ENCODE measurements at places on chromosomes 1 and 21.

DNA sequence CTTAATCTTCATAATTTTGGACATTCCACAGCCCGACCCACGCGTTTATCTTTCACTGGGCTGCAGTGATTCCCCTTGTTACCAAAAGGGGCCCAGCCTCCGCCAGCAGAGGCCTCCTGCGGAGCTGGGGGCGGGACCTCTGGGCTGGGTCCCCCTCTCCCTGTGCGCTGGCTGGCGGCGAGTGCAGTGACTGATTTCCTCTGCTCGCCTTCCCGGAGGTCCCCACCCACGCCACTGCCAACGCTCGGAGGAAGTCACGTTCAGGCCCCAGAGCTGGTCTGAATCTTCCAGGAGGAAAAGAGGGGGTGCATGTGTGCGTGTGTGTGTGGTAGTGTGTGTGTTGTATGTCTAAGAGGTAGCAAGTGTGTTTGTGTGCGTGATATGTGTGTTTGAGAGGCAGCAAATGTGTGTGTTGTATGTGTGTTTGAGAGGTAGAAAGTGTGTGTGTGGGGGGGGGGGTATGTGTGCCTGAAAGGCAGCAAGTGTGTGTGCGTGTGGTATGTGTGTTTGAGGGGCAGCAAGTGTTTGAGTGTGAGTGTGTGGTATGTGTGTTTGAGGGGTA is 35.0 kb upstream of the JAK1 start:
- peak; percentile 42 for ATAC-seq

DNA sequence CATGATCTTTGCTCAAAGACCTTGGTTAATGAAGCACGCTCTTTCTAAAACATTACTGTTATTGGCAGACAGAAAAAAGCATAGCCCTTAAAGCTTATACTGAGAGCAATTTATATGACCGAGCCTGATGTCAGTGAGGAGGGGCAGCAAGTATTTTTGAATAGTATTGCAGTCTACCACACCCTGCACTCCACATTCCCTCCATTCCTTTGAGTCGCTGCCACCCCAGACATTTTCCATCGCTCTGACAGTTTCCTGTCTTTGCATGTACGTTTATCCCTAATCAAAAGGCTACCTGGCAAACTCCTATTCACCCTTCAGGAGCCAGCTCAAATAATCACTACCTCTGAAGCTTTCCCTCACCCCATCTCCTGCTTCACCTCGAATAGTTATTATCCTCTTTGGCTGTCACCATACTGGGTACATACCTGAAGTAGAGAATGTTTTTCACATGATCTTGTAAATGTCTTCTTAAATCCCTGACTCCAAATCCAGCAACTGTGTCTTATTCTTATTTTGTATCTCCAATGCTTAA is 5.5 kb upstream of the JUN start:
- no peak for ATAC-seq

GRCh38 chr1:174761335-174761734 is 238.4 kb upstream of the CACYBP start:
- no peak for ATAC-seq

- ATAC-seq = no peak
These were observed 12.0 kb downstream of the TRPM2 start for GRCh38 chr21:44365251-44365966.

- ATAC-seq = no peak
These were observed 47.2 kb upstream of the ZBTB40 start for GRCh38 chr1:22404486-22404885.

DNA sequence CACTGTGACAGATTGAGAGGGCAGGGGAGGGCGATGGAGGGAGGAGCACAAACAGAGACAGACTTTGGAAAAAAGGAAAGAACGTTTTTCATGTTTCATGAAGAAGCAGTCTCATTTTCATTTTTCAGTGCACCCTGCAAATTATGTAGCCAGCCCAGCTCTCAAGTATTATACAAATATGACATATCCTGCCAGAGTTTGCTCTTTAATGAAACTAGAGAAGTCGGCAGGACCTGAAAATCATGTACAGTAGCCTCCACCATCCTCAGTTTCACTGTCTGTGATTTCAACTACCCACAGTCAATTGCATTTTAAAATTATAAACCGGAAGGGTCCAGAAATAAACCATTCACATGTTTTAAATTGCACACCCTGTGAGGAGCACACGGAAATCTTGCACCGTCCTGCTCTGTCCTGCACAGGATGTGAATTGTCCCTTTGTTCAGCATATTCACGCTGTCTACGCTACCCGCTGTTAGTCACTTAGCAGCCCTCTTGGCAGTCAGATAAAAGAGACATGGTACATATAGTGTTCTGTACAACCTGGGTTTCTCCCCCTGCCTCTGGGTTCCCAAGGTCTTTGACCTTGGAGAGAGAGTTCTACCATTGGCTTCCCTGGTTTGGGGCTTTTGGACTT is 13.6 kb upstream of the ADARB1 start:
- ATAC-seq = no peak

GRCh38 chr1:150543500-150544143 is 5.6 kb upstream of the ADAMTSL4 start:
- ATAC-seq = no peak

DNA sequence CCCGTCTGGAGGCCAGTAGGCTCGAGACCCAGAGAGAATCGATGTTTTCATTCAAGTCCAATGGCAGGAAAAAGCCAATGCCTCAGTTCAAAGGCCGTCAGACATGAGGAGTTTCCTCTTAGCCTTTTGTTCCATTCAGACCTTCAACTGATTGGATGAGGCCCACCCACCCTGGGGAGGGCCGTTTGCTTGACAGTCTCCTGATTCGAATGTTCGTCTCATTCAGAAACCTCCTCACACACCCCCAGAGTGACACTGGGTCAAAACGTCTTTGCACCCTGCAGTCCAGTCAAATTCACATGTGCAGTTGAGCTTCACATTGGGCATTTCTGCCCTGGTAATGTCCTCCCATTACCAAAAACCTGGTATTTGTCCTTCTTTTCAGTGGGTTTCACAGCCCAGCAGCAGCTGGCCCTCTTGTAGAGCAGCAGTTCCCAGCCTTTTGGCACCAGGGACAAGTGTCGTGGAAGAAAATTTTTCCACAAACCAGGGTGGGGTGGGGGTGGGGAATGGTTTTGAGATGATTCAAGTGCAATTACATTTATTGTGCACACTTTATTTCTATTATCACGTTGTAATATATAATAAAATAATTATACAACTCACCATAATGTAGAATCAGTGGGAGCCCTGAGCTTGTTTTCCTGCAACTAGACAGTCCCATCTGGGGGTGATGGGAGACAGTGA is 40.1 kb downstream of the RSPH1 start:
- ATAC-seq = no peak

GRCh38 chr1:3821447-3821846 is 25.1 kb upstream of the LRRC47 start:
- peak; percentile 80 for ATAC-seq

DNA sequence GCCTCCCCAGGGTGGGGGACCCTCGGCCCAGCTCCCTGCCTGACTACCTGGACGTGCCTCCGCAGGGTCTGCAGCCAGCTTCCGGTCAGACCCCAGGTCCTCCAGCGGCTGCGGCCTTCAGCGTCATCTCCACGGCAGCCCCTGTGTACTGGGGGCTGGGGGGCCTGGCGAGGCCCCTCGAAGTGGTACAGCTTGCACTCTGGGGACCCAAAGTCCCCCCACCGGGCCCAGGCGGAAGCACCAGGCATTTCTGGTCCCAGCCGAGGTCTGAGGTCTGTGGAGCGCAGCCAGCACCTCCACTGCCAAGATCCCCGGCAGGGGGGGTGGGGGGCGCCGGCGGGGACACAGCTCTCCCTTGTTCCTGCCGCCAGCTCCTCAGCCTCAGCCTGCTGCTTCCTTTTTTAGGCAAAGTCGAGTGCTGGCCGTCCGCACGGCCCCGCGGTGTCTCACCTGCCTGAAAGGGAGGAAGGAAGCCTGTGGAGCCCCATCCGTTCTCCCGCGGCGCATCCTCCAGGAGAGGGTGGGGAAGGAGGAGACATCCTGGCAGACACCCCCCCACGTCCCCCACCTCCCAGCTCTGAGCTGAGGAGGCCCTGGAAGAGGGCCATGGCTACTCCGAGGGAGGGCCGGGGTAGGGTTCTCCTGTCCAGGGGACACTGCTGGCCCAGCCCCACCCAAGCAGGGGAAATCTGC is 1.2 kb upstream of the VWA1 start:
- ATAC-seq = no peak

- ATAC-seq = peak; percentile 77
These were observed 7.6 kb upstream of the NPL start for GRCh38 chr1:182781841-182782586.

GRCh38 chr1:178724376-178724727 is 692 bp upstream of the RALGPS2 start:
- ATAC-seq = no peak

GRCh38 chr1:218384581-218384993 is 39.5 kb downstream of the TGFB2 start:
- ATAC-seq = peak; percentile 99

- no peak for ATAC-seq
These were observed 569.6 kb downstream of the SMYD3 start for GRCh38 chr1:245937316-245938045.

DNA sequence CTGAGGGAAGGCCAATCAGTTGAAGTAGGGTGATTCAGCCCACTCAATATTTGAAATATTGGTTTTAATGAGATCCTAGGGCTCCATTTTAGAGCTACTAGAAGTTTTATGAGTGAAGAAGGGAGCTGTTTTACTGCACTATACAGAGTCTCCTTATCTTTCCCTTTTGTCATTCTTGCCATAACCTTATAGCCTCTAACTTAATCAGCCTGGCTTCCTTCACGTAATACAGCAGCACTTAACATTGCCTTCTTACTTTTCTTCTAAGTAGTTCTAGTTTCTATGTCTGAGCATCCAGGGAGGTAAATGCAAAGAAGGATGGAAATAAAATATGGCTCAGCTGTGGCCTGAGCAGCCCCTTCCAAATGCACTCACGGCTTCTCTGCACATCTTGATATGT is 299.3 kb downstream of the KIF26B start:
- ATAC-seq = no peak

- ATAC-seq = no peak
These were observed 248.7 kb upstream of the IRF2BP2 start for GRCh38 chr1:234858722-234859121.

GRCh38 chr1:13616234-13616633 is 32.6 kb downstream of the PDPN start:
- ATAC-seq = no peak

DNA sequence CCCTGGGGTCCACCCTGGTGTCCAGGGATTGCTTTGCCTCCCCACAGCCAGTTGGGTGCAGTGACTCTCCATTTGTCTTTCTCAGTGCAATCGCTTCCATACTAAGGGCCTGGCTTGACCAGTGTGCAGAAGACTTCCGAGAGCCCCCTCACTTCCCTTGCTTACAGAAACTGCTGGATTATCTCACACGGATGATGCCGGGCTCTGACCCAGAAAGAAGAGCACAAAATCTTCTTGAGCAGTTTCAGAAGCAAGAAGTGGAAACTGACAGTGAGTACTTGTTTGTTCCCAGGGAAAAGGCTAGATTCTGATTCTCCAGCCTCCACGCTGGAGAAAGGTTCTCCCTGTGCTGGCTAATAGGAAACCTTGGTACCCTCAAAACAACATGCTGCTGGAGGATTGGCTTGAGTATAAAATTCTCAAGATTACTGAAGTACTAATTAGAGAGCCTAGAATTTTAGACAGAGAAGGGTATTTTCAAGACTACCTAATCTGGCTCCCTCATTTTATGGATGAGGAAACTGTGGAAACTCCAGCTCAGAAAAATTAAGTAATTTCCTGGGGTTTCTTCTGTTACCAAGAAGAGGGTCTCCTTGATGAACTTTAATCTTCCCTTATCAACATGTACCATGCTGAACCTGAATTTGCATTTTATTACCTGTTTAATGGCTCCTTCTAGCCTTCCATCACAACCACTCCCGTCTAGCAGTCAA is 75.8 kb downstream of the RGL1 start:
- no peak for ATAC-seq

DNA sequence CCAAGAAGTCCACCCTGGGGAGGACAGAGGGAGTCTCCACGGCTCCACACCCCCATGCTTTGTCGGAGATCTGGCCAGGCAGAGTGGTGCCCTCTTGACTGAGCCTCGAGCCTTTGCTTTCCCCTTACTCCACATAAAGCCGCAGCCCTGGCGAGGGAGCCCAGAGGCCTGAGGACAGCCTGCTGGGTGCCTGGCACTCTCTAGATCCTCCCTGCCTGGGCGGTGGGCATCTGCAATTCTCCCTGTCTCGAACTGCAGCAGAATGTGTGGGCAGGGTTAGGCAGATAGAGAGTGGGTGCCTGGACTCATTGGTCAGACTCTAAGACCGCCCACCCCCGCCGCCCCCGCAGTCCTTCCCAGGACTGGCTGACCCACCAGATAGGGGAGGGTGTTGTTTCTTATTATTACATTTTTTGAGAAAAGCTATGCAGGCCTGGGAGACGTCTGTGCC is 13.9 kb downstream of the EPHX1 start:
- ATAC-seq = no peak

- no peak for ATAC-seq
These were observed 59.6 kb upstream of the DYNLT5 start for GRCh38 chr1:66692681-66693080.

- ATAC-seq = no peak
These were observed 1.9 kb upstream of the SLFNL1 start for GRCh38 chr1:41023279-41023990.

DNA sequence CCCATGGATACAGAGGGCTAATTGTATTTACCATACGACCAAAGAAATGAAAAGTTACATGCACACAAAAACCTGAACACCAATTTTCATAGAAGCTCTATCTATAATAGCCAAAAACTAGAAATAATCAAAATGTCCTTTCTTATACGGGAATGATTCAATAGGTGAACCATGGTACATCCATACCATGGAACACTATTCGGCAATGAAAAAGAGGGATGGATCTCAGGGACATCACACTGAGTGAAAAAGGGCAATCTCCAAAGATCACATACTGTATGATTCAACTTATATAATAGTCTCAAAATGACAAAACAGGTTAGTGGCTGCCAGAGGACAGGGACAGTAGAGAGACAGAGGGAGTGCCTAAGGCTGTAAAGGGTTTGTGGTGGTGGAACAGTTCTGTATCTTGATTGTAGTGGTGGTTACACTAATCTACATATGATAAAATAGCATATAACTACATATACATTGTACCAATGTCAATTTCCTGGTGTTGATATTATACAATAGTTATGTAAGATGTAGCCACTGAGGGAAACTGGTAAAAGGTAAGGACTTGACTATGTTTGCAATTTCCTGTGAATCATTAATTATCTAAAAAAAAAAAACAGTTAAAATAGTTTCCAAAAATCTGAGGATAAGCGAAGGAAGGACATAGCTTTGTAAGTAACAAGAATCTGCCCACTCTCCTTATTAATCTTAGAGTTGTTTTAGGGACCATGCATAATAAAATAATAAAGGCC is 3.7 kb downstream of the RSBN1 start:
- no peak for ATAC-seq

GRCh38 chr1:201933840-201934430 is 12.4 kb downstream of the LMOD1 start:
- no peak for ATAC-seq

DNA sequence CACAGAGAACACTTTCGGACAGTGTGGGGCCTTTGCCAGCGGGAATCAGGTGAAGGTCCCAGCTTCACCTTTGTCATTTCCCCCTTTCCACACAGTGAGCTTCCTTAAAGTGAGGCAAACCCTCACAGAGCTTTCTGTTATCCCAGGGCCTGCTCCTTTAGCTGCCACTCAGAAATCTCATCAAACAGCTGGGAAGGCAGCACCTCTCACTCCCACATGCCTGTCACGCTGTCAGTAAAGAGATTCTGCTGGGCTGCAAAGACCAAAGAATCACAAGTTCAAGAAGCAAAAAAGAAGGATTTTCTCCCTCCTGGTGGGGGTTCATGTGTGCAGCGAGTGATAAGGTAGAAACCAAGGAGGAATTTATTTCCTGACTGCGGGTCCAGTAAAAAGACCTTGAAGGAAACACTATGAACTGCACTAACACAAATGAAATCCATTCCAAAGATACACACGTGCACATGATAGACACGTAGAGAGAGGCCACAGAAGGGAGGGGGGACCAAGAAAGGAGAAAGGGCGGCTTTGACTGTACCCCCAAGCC is 44.0 kb downstream of the HTR6 start:
- ATAC-seq = no peak
